ENCODE measurements at places on chromosomes 12 and 14.

- no peak for DNase-seq
Measured at GRCh38 chr14:70002589-70003346, 123.6 kb downstream of the SMOC1 start.

- no peak for DNase-seq
Measured at GRCh38 chr12:93601591-93601990, 29.1 kb downstream of the SOCS2 start.

GRCh38 chr12:123225443-123225842 lies 7.5 kb downstream of the MPHOSPH9 start:
- no peak for DNase-seq

- peak; percentile 51 for DNase-seq
Measured at GRCh38 chr12:109597795-109598427, 24.3 kb downstream of the MVK start.

- no peak for DNase-seq
Measured at GRCh38 chr12:47777741-47778558, 4.9 kb downstream of the SLC48A1 start.

GRCh38 chr14:61780125-61780524 lies 17.9 kb downstream of the SNAPC1 start:
- no peak for DNase-seq

- DNase-seq: no peak
Measured at GRCh38 chr12:113772505-113773030, 193.6 kb downstream of the RBM19 start.

Data from stimulated activated CD4-positive, alpha-beta T cell treated with anti-CD3 and anti-CD28 coated beads, Interleukin-1b, Interleukin-23, amount 100 ng/mL, for 4 hours (primary cell).